GDM1 (cell line): ENCODE measurements at places on chromosomes 12 and 14.

DNA sequence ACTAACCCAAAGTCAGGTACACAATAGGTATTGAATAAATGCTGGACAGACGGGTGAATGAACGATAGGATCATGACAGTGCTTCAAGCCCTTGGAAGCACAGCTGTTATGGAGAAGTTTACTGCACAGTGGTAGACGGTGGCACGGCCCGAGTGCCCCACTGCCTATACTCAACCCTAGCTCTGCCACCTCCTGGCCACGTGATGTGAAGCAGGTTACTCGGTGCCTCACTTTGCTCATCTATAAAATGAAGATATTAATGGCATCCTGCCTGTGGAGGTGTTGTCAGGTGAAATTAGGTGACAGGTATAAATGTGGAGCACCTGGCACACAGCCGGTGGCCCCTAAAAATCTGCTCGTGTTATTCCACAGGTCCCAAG is 5.8 kb downstream of the ASB2 start:
- DNase-seq, result peak; percentile 44

DNA sequence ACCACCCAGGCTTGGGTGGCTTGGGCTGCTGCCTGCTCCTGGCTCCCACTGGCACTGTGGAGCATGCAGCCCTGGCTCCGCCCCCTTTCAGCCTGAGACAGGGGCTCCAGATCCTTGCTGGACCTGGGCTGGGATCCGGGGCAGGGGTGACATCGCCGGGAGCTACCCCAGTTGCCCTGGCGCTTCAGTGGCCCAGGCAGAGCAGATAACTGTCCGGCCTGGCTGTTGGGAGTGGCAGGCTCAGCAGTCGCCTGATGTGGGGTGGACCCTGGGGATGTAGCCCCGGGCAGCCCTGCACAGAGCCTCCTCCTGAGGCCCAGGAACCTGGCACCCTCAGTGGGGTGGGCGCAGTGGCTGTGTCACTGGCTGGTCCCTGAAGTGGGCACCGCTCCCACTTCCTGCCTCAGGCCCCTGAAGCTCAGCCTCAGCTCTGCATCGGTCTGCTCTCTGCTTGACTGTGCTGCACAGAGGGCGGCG is 57.9 kb downstream of the FUT8 start:
- no peak for DNase-seq

- DNase-seq, result no peak
Measured at GRCh38 chr12:90299121-90299520, 590.5 kb upstream of the ATP2B1 start.

GRCh38 chr12:51409846-51410245 is 14.8 kb upstream of the SLC4A8 start:
- no peak for DNase-seq

GRCh38 chr14:100605706-100606686 is 18.8 kb upstream of the BEGAIN start:
- DNase-seq, result no peak

GRCh38 chr14:99134516-99135046 is 137.4 kb downstream of the BCL11B start:
- no peak for DNase-seq

DNA sequence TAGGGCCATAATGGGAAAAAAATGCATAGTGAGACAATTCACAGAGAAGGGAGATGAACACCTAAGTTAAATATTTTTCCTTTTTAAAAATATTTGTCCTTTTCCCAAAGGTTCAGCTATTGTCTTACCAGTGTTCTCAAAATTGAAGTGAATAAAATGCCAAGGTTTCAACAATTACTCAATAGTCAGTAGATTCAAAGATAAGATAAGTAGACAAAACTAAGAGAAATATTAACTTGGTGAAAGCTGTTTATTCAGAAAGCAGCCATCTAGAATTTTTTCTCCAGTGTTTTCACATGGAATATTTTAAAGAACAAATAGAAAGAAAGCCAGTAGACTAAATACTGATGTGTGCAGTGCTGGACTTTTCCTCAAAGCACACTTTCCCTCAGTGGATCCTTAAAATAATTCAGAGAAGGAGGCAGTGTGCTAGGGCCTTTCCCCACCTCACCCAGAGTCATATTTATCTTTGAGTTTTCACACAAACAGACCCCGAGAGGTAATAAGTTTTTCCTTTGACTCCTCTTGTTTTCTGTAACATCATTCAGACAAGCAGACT is 144.5 kb upstream of the PLEKHG7 start:
- no peak for DNase-seq

DNA sequence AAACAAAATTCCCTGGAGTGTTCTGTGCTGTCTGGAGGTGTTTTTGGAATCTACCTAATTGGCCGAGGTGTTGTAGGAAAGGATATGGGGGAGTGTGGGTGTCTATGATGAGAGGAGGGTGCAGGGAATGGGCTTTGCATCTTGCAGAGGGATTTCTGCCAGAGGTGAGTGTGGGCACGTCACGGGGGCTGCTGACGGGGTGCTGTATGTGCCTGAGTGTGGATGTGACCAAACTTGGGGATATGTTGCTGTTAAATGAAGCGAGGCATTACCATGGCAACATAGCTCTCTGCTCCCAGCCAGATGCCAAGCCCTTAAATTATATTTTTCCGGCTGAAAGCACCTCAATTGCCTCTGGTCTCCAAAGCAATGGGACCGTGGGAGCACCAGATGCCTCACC is 44.3 kb upstream of the SPTLC2 start:
- no peak for DNase-seq

DNA sequence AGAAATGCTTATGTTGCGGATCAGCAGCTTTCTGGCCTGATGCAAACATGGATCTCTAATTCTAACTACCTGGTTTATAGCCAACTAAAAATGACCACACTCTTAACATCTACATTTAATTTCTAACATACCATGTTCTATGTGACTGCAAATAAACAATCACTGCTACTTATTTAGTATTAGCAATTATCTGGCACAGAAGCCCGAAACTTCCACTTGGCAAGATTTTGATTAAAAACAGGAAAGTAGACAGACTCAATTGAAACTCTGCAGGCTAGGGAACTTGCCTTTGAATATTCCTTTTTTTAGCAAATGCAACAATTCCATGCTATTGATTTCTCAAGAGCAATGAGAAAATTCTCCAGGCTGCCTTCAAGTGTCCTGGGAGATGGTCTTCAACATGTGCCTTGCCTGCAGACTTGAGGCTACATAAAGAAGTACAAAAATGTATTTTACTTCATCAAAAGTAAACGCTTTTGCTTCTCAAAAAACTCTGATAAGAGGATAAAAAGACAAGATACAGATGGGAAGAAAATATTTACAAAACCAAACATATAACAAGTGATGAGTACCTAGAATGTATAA is 9.1 kb upstream of the TMCC3 start:
- DNase-seq, result no peak

- no peak for DNase-seq
Measured at GRCh38 chr14:39169541-39169900, 612 bp downstream of the TRAPPC6B start.

DNA sequence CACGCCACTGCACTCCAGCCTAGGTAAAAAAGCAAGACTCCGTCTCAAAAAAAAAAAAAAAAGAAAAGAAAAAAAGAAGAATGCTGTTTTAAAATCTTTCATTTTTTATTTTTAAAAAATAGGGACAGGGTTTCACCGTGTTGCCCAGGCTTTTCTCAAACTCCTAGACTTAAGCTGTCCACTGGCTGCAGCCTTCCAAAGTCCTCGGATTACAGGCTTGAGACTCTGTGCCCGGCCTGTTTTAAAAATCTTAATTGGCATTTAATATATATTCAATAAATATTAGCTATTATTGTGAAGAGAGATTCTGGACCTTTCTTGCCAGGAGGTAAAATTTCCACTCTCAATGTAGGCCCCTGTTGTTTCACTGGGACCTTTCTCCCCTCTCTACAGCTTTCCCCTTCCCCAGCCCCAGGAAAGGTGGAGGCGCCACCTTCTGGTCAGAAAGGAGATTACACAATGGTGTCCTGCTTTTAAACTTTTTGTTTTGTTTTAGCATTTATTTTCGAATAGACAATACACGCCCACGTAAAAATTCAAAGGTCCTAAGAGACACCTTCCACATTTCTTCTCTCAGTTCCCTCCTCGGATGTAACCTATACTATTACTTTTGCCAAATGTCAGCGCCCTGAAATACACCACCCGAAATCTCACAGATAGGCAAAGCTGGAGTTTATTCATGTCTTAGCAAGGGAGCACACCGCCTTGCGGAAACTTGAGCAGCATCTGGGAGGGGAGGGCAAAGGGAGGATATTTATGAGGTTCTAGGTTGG is 23.8 kb upstream of the PHC1 start:
- no peak for DNase-seq

GRCh38 chr12:105721051-105721825 is 390.7 kb downstream of the C12orf75 start:
- DNase-seq, result no peak

DNA sequence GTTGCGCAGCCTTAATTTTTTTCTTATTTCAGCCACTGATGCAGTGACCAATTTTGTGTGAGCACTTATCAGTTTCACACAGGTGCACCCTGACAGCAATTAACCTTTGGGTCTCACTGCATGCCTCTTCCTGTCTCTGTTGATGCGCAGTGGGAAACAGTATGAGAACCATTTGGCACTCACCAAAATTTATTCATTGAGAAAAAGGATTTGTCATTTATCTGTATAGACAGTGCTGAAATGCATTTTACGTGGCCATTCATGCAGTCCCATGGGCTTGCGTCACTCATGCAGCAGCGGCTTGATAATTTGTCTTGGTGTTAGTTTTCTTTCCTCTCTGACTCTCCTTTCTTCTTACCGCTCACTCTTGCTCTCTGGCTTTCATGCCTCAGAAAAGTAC is 157.5 kb downstream of the C12orf75 start:
- no peak for DNase-seq

DNA sequence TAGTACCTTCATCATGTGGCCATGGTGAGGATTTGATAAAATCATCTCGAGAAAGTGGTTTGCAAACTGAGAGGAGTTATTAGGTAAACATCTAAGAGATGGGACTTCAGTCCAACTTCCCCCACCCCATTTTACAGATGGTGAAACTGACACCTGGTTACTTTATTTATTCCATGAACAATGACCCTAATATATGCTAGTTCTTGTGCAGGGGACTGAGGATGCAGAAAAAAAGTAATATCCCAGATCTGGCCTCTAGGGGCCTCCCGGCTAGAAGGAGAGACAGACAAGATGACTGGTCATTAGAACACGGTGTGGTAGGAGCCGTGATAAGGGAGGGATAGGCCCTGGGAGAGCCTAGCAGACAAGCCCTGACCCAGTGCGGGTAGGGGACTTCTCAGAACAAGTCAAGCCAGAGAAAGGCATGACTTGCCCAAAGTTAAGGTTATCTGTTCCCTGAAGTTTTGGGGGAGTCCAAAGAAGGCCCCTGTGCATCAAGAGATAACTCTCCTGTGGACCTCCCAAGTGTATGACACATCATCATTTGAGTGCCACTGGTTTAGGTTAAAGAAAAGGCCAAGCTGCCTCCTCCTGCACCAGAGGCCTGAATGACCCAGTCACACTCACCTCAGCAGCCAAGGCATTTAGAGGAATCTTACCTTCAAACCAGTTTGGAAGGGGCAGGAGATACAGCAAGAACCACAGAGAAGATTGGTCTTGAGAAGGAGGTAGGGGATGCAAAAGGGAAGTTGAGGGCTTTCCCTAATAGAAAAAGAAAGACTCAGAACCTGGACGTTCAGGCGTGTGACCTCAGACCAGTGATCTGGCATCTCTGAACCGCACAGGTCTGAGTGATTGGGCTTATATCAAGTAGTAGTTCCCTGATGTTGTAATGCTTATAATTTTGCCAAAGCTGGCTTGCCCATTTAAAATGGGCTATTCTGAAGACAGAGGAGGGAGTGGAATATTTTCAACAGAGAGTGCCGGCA is 1.6 kb downstream of the CMKLR1 start:
- no peak for DNase-seq

- no peak for DNase-seq
Measured at GRCh38 chr12:39157696-39158342, 252.4 kb upstream of the CPNE8 start.

GRCh38 chr12:6279631-6280030 is 30.9 kb upstream of the PLEKHG6 start:
- DNase-seq, result no peak

- no peak for DNase-seq
Measured at GRCh38 chr14:63912286-63912685, 59.5 kb downstream of the SYNE2 start.

- DNase-seq, result no peak
Measured at GRCh38 chr14:68653108-68653507, 139.8 kb downstream of the ZFP36L1 start.

DNA sequence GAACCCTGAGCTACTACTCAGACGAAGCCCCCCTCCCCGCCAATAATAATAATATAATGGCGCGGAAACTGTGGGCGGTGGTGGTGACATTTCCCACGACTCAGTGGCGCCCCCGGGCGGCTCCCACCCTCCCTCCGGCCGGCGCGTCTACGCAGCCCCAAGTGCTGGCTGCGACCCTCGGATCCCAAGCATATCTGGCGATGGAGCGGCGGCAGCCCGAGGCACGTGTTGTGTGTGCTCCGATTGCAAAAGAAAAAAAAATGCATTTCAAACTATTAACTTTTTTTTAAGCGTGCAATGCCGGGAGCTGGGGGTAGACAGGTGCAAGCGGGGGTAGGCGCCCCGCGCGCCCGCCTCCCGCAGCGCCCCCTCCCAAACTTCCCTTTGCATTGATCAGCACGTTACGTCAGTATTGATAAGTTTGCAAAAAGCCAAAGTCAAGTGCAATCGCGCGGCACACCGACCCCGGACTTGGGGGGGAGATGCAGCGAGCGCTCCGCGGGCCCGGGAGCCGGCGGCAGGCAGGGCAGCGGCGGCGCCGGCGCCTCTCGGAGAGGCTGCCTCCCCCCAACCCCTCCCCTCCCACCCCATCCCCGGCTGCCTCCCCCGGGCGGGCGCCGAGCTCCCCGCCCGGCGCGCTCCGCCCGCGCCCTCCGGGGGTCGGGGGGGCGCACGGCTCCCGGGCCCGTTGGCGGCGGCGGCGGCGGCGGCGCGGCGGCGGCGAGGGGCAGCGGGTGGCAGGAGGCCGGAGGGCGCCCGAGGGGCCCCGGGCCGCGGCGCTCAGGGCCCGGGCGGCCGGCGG is 113.1 kb upstream of the MYL2 start:
- no peak for DNase-seq

DNA sequence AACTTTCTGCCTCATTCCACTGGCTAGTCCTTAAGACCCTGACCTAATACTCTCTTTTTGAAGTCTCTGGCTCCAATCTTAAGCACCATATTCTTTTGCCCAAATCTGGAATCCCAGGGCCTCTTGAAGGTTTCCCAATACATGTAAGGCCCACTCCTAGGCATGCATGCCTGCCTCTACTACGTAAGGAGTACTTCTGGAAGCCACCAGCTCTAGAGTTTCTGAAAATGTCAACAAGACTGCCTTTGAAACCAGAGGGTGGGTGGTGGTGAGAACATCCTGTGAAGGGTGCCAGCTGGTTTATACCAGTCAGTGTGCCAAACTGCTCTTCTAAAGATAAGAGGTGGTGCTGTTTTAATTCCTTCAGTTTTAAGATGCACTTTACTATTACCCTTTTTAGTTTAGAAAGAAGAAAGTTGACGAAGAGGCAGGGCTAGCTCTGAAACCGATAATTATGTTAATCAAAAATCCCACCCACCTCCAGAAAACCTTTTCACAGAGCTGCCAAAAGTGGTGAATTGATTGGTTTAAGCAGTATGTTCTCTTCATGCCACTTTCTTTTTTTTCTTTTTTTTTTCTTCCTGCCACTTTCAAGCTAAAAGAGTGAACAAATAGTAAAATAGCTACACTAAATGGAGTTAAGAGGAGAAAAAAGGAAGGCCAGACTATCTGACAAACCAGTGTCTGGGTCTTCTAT is 8.7 kb upstream of the WDR89 start:
- DNase-seq, result no peak

GRCh38 chr12:110280392-110280778 is 662 bp upstream of the ATP2A2 start:
- DNase-seq, result no peak

GRCh38 chr12:5456906-5457305 is 25.0 kb downstream of the NTF3 start:
- no peak for DNase-seq

- DNase-seq, result no peak
Measured at GRCh38 chr14:86013641-86014040, 483.7 kb downstream of the FLRT2 start.
